Right lobe of liver (tissue), 6 donors: ENCODE measurements at places on chromosomes 1 and 21. TPM values are rescaled to one million over a fixed set of nuclear protein-coding genes. Genes with fewer than 3 reads are reported as not detected.

DNA sequence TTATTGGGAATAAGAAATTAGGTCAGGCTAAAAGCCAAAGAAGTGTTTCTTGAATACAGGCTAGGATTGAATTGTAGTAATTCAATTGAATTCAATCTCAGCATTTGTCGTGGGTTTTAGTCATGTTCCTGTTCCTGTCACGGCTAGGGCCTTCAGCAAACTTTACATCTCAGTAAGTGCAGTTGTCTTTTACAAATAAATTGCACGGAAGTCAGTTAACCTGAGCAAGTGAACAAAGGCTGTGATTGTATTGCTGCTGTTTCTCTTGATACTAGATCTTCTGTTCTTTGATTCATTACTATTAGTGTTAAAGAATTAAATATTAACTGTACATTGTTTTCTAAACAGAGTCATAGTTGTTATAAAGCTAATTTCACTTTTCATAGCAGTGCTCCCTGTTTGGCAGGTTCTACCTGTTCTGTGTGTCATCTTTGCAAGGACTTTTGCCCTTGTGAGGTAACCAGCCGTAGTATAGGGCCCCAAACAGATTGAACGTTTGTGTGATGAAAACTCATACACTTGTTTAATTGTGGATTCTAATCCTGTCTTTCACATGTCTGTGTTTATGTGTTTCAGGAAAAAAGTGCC lies 164.4 kb downstream of the EDEM3 start:
- peak overlapping the region; percentile 75 for H3K27ac ChIP-seq
- no peak for DNase-seq
- H3K36me3 ChIP-seq: no peaks in the 10 kb centered on the region
- peaks cover 10% of the 10 kb centered on the region for H3K4me1 ChIP-seq

DNA sequence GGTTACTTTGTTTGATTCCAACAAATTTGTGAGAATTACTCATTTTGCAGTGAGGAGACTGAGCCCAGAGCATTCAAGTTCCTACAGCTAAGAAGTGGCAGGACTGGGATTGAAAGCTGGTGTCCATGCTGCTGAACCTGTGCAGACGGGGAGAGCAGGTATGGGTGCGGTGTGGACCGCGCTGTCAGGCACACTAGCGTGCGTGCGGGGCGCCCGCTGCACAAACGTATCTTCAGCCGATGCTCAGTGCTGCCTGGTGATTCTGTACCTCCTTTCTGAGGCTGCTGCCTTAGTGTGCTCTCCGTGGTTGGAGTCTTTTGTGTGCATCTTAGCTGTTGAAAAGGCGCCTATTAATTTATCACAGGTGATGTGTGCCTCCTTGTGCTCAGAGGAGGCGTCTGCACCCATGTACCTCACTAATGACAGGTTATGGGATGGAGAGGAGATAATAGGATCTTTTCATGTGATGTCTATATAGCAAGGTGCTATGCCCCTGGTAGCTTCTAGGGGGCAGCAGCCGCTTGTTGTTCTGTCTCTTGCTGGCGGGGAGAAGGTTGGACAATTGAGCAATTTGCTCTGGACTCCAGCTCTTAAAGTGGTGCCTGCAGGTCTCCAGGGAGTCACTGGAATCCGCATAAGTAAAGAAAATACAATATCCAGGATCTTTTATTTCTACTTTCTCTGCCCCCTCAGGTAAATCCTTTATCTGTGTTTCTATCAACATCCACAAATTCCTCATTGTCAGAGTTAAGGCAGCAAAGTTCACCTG lies 32.5 kb downstream of the PEX14 start:
- no peak overlapping the region for H3K27ac ChIP-seq
- H3K4me1 ChIP-seq: peaks cover 71% of the 10 kb centered on the region
- H3K27me3 ChIP-seq: no peaks in the 10 kb centered on the region
- DNase-seq: peak; percentile 77

DNA sequence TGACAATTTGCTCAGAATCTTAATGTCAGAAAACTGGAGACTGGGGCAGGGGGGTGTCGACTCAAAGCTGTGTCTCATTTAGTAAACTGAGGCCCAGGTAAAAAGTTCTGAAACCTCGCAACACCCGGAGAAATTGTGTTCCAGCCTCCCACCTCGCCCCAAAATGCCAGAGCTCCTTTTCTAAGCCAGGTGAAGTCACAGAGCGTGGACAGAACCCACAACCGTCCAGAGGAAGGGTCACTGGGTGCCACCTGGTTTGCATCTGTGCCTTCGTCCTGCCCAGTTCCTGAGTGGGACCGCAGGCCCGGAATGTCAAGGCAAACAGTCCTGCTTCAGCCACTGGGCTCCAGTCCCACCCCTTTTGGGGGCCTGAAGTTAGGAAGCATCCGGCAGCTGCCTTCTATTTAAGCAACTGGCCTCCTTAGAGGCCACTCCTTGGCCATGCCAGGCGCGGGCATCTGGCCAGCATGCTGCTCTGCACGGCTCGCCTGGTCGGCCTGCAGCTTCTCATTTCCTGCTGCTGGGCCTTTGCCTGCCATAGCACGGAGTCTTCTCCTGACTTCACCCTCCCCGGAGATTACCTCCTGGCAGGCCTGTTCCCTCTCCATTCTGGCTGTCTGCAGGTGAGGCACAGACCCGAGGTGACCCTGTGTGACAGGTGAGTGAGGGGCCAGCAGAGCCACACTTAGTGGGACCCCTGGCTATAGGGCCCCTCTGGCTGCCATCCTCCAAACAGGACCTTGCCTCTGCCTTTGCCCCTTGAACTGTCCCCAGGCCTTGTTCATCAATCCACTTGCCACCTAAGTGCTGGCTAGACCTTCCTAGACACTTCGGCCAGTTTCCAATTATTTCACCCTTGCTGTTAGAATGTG lies at the start of gene TAS1R1:
Gene TAS1R1, plus strand, starts transcription at position 401 of the 872 bp plus-strand sequence. Its CDS starts 67 bp downstream, at position 468.
- no peaks in the 10 kb centered on the region for H3K36me3 ChIP-seq
- H3K4me1 ChIP-seq: peaks cover 11% of the 10 kb centered on the region
- peak; percentile 52 for DNase-seq
- H3K27ac ChIP-seq: peak within 1 kb of the TSS; percentile 67
- H3K27me3 ChIP-seq: no peaks in the 10 kb centered on the region

Gene MPZL1
- 20.3 TPM for total RNA-seq

Gene EFCAB14
- 49.7 TPM for total RNA-seq
